ENCODE measurements at places on chromosomes 5 and 9.
A peak's percentile ranks its signal among the peaks of the same experiment; 100 is the strongest.

- no peak for DNase-seq
- peaks cover 36% of the 10 kb centered on the region for H3K36me3 ChIP-seq
- peak overlapping the region; percentile 94 for H3K4me3 ChIP-seq
- H3K27me3 ChIP-seq: no peaks in the 10 kb centered on the region
- H3K27ac ChIP-seq: peak overlapping the region; percentile 42
- peaks cover 42% of the 10 kb centered on the region for H3K4me1 ChIP-seq
Measured at GRCh38 chr5:139273322-139273571, 20.3 kb upstream of the MATR3 start.

GRCh38 chr5:144468571-144468970, 297.9 kb downstream of the KCTD16 start:
- no peak overlapping the region for H3K4me3 ChIP-seq
- H3K36me3 ChIP-seq: no peaks in the 10 kb centered on the region
- H3K27me3 ChIP-seq: no peaks in the 10 kb centered on the region
- no peak for DNase-seq

DNA sequence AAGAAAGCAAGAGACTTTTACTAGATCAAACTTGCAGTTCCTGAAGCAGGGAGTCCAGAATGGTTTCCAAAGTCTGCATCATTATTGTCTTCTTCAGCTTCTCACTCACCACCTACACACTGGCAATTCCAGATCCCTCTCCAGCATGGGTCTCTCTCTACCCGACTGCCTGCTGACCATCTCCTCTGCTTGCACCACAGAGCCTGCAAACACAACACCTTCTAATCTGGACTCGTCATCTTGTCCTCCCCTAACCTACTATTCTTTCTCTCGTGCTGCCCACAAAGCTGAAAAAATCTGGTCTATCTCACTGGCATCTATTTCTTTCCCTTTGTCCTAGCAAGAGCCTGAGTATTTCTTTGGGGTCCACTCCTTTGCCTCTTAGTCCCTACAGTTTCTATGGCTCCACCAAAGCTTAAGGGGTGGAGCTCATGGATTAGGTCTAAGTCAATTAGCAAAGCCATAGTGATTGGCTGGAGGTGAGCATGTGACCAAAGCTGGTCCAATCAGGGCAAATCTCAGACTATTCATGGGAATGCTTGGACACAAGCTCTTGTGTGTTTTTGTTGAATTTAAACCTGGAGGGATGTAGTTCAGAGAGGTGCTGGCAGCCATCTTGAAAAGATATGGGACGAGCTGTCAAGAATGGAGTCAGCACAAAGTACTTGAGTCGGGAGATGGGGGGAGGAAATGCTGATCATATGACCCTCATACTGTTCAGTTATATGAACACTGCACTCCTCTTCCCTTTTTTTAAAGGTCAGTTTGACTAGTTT, 63.5 kb downstream of the GALNT12 start:
- no peak overlapping the region for H3K4me3 ChIP-seq
- no peaks in the 10 kb centered on the region for H3K36me3 ChIP-seq
- H3K27ac ChIP-seq: no peak overlapping the region
- peaks cover 3% of the 10 kb centered on the region for H3K27me3 ChIP-seq

- no peaks in the 10 kb centered on the region for H3K4me1 ChIP-seq
- H3K27me3 ChIP-seq: peaks cover 2% of the 10 kb centered on the region
- no peak overlapping the region for H3K4me3 ChIP-seq
Measured at GRCh38 chr5:38200872-38201557, 57.3 kb upstream of the EGFLAM start.

- no peaks in the 10 kb centered on the region for H3K4me1 ChIP-seq
- DNase-seq: no peak
- no peak overlapping the region for H3K4me3 ChIP-seq
- no peaks in the 10 kb centered on the region for H3K36me3 ChIP-seq
- H3K27me3 ChIP-seq: peaks cover 3% of the 10 kb centered on the region
Measured at GRCh38 chr9:27600256-27600655, 27.0 kb upstream of the C9orf72 start.

DNA sequence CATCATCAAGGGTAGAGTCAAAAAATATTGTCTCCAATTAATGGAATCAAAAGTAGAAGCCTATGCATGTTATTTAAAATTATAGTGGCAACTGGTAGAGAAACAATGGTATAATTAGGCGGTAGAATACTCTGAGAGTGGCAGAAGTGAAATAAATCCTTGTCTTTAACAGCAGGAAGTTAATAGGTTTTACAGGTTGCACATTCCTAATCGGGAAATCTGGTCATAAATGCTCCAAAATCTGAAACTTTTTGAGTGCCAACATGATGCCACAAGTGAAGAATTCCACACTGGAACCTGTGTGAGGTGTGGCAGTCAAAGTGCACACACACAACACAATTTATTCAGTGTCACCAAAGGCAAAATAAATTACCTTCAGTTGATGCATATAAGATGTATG, 433.4 kb downstream of the TAF11L14 start:
- no peak overlapping the region for H3K27ac ChIP-seq
- no peak overlapping the region for H3K4me3 ChIP-seq
- no peak for DNase-seq
- H3K27me3 ChIP-seq: no peaks in the 10 kb centered on the region
- no peaks in the 10 kb centered on the region for H3K4me1 ChIP-seq

DNA sequence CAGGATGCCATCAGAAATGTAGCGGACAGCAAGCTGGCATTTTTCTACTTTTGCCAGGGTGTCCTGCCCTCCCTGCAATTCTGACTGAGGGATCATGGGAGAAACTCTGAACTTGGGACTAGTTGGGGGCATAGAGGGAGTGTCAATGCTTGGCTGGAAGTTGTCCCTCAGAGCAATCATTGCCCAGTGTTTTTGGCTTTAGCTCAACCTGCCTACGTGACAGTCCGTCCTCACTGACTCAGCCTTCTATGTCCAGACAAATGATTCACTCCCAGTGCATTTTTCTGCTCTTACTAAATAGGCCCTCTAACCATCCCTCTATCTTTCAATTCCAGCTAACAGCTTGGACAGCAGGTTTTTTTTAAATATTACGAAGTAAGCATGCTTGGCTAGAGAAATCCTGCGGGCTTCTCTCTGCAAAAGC, 627.4 kb downstream of the TLR4 start:
- no peak for DNase-seq
- H3K4me3 ChIP-seq: no peak overlapping the region
- H3K36me3 ChIP-seq: no peaks in the 10 kb centered on the region
- H3K27ac ChIP-seq: no peak overlapping the region
- no peaks in the 10 kb centered on the region for H3K4me1 ChIP-seq

GRCh38 chr5:134995850-134996402, 28.2 kb downstream of the CATSPER3 start:
- no peaks in the 10 kb centered on the region for H3K4me1 ChIP-seq
- no peaks in the 10 kb centered on the region for H3K36me3 ChIP-seq
- H3K27ac ChIP-seq: no peak overlapping the region
- DNase-seq: no peak
- H3K4me3 ChIP-seq: no peak overlapping the region

- no peak overlapping the region for H3K27ac ChIP-seq
- no peaks in the 10 kb centered on the region for H3K4me1 ChIP-seq
- DNase-seq: no peak
- no peaks in the 10 kb centered on the region for H3K36me3 ChIP-seq
- no peak overlapping the region for H3K4me3 ChIP-seq
Measured at GRCh38 chr5:120841830-120842229, 377.7 kb downstream of the PRR16 start.

GRCh38 chr5:139708877-139709581, 60.9 kb downstream of the CXXC5 start:
- peaks cover 45% of the 10 kb centered on the region for H3K27me3 ChIP-seq
- H3K36me3 ChIP-seq: no peaks in the 10 kb centered on the region
- no peak overlapping the region for H3K27ac ChIP-seq
- no peak overlapping the region for H3K4me3 ChIP-seq
- DNase-seq: no peak

GRCh38 chr5:139710319-139711066, 62.3 kb downstream of the CXXC5 start:
- no peak overlapping the region for H3K27ac ChIP-seq
- H3K4me1 ChIP-seq: peaks cover 2% of the 10 kb centered on the region
- no peaks in the 10 kb centered on the region for H3K36me3 ChIP-seq
- peaks cover 43% of the 10 kb centered on the region for H3K27me3 ChIP-seq
- DNase-seq: peak; percentile 26

GRCh38 chr9:126805554-126806262, 868 bp downstream of the ZBTB43 start:
- peaks cover 20% of the 10 kb centered on the region for H3K36me3 ChIP-seq
- DNase-seq: peak; percentile 73
- H3K4me1 ChIP-seq: peaks cover 28% of the 10 kb centered on the region
- H3K27me3 ChIP-seq: no peaks in the 10 kb centered on the region
- H3K4me3 ChIP-seq: peak overlapping the region; percentile 90
- H3K27ac ChIP-seq: peak overlapping the region; percentile 94

- no peak overlapping the region for H3K4me3 ChIP-seq
- H3K27ac ChIP-seq: no peak overlapping the region
- peaks cover 2% of the 10 kb centered on the region for H3K4me1 ChIP-seq
- H3K27me3 ChIP-seq: no peaks in the 10 kb centered on the region
- no peak for DNase-seq
- no peaks in the 10 kb centered on the region for H3K36me3 ChIP-seq
Measured at GRCh38 chr5:168885324-168886120, 306.4 kb upstream of the PANK3 start.

DNA sequence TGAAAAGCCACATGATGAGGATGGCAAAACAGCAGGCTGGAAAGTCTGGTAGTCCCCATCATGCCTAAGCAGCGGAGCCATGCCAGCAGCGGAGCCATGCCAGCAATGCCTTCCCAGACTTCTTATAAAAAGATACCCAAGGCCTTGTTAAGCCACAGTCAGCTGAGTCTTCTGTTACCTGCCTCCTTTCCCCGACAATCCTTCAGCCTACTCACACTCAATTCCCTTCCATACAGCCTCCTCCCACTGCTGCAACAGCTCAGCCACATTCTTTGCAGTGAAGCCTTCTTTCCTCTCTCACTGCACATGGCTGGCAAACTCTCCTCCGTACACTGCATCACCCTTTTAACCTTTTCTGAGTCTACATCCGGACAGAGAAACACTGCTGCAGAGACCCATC, 114.9 kb downstream of the AUH start:
- DNase-seq: no peak
- H3K27ac ChIP-seq: peak overlapping the region; percentile 50
- no peak overlapping the region for H3K4me3 ChIP-seq
- peaks cover 58% of the 10 kb centered on the region for H3K36me3 ChIP-seq

- DNase-seq: no peak
- peaks cover 6% of the 10 kb centered on the region for H3K27me3 ChIP-seq
- no peaks in the 10 kb centered on the region for H3K4me1 ChIP-seq
- H3K27ac ChIP-seq: no peak overlapping the region
- no peaks in the 10 kb centered on the region for H3K36me3 ChIP-seq
Measured at GRCh38 chr9:84123648-84124406, 143.2 kb downstream of the RMI1 start.

- no peaks in the 10 kb centered on the region for H3K4me1 ChIP-seq
- H3K27ac ChIP-seq: no peak overlapping the region
- no peaks in the 10 kb centered on the region for H3K27me3 ChIP-seq
- no peaks in the 10 kb centered on the region for H3K36me3 ChIP-seq
Measured at GRCh38 chr5:90174236-90174635, 235.3 kb downstream of the CETN3 start.

DNA sequence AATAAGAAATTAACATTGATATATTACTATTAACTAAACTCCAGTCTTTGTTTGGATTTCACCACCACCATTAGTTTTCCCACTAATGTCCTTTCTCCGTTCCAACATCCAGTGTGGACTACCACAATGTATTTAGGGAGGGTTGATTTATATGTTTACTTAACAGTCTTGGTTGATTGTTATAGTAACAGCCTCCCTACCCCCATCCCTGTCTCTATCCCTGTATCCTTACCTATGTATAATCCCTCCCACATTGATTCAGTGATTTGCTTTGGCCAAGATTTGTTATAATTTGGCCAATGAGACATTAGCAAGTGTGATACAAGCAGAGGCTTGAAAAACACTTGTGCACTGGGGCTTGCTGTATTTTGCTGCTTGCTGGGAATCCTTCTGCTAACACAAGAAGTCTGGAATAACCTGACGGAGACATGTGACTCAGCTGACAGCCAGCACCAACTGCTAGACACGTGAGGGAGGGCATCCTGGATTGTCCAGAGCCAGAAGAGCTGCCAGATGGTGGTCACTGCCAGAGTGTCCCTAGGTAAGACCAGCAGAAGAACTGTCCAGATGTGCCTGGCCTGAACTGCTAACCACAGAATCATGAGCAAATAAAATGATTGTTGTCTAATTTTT, 51.2 kb upstream of the TCF7 start:
- H3K4me1 ChIP-seq: peaks cover 3% of the 10 kb centered on the region
- peaks cover 39% of the 10 kb centered on the region for H3K27me3 ChIP-seq
- DNase-seq: no peak
- no peak overlapping the region for H3K4me3 ChIP-seq
- no peak overlapping the region for H3K27ac ChIP-seq
- H3K36me3 ChIP-seq: no peaks in the 10 kb centered on the region

- H3K4me1 ChIP-seq: no peaks in the 10 kb centered on the region
- H3K4me3 ChIP-seq: no peak overlapping the region
- DNase-seq: no peak
- H3K27me3 ChIP-seq: no peaks in the 10 kb centered on the region
- no peak overlapping the region for H3K27ac ChIP-seq
- no peaks in the 10 kb centered on the region for H3K36me3 ChIP-seq
Measured at GRCh38 chr5:1554410-1554967, 30.7 kb upstream of the LPCAT1 start.

- H3K27ac ChIP-seq: no peak overlapping the region
- DNase-seq: no peak
- H3K4me3 ChIP-seq: no peak overlapping the region
Measured at GRCh38 chr9:20479419-20480155, 142.7 kb downstream of the MLLT3 start.

GRCh38 chr5:180027459-180028089, 44.0 kb downstream of the RNF130 start:
- no peak for DNase-seq
- H3K36me3 ChIP-seq: no peaks in the 10 kb centered on the region
- H3K27ac ChIP-seq: no peak overlapping the region
- H3K27me3 ChIP-seq: no peaks in the 10 kb centered on the region

DNA sequence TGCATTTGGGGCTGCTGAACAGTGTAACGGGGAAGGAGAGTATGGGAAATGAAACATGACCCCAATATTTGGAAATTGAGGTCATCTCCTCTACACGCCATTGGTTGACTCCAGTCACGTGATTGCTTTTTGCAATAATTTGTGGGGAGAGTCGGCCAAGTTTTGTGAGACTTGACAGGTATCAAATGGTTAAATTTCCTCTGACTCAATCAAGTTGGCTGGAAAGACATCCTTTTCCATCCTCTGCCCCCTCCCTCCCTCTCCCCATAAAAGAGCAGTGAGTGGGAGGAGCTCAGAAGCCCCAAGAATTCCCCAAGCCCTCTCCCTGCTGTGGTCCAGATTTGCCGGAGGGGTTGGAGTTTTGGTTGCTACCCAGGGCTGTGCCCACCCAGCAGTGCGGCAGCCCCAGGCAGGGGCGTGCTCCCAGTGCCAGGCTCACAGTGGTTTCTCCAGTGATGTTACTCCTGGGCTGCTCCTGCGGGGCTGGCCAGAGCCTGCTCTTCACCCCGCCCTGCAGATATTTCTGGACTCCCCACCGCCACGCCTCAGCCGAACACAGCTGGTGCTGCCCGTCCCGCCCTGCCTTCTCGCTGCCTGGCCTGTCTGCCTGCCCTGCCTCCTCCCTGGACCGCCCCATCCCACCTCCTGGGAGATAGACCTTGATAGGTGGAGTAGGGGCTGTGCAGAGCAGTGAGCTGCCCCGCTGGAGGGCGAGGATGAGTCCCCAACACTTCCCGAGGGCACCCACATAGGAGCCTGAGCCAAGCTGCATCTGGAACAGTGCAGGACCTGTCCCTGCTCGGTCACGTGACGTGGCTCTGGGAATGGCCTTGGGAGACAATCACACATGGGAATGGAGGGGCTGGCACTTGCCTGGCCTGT, 3.4 kb downstream of the COL5A1 start:
- H3K4me1 ChIP-seq: no peaks in the 10 kb centered on the region
- H3K27ac ChIP-seq: no peak overlapping the region
- no peaks in the 10 kb centered on the region for H3K36me3 ChIP-seq
- H3K4me3 ChIP-seq: no peak overlapping the region
